CMK (cell line): ENCODE measurements at places on chromosomes 5 and 9.

GRCh38 chr5:80959768-80960442 is at the start of gene RASGRF2:
Gene RASGRF2, plus strand, starts transcription at chr5:80960363. Its CDS starts 376 bp downstream, at chr5:80960739.
- no peak for DNase-seq

DNA sequence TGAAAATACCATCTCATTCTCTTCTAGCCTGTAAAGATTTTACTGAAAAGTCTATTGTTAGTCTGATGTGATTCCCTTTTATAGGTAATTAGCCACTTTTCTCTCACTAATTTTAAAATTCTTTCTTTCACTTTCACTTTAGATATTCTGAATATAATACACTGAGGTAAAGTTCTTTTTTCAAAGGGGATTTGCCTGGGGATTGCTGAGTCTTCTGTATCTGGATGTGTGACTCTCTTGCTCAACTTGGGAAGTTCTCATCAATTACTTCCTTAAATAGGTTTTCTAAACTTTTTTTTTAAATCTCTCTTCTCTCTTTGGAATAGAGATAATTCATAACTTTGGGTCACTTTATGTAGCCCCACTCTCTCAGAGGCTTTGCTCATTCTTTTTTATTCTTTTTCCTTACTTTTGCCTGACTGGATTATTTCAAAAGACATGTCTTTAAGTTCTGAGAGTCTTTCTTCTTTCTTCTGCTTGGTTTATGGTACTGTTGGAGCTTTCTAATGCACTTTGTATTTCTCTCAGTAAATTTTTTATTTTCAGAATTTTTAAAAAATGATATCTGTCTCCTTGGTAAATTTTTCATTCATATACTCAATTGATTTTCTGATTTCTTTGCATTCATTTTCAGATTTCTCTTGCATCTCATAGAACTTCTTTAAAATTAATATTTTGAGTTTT is 55.9 kb upstream of the IL12B start:
- no peak for DNase-seq

DNA sequence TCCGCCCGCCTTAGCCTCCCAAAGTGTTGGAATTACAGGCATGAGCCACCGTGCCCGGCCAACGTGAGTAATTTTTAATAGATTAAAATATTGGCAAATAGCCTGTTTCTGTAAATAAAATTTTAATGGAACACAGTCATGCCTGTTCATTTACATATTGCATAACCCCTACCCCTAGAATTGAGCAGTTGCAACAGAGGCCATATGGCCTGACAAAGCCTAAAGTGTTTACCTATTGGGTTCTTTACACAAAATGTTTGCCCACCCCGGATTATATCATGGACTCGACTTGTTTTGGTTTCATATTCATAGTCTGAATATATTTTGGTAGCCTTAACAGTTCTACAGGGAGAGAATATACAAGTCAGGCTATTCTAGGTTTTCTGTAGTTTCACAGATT is 5.3 kb downstream of the NSA2 start:
- no peak for DNase-seq

DNA sequence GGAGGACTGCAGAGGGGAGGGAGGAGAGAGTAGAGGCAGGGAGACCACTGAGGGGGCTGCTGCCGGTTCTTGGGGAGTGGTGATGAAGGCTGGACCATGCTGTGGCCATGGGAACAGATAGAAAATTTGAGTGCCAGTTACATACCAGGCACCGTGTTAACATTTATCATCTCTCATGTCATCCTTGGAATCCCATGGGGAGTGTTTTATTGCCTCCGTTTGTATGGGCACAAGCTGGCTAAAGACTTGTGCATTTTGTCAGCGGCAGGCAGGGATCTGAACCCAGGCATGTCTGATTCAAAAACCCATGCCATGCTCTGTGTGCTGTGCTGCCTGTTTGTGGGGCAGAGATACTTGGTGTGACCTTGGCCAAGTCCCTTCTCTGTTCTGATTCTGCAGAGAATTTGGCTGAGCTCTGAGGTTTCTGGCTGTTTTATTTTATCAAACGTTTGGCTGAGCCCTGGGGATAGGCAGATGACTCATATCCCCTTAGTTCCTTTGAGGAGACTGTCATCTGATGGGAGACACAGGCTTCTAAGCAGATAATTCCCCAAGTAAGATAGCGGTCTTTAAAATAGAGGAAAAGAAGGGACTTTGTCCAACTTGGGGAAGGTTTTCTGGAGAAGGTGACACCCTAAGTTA is 22.2 kb downstream of the COL27A1 start:
- no peak for DNase-seq

DNA sequence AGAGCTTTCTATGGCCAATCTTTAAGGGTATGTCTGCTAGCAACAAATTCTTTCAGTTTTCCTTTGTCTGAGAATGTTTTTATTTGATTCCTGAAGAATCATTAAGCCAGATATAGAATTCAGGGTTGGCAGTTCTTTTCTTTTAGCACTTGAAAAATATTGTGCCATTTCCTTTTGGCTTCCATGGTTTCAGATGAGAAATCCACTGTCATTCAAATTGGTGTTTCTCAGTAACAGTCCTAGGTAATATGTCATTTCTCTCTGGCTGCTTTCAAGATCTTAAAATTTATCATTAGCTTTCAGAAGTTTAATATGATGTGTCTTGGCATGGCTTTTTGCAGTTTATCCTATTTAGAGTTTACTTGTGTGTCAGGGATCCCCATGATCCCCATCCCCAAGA is 67.7 kb downstream of the TEX10 start:
- no peak for DNase-seq

DNA sequence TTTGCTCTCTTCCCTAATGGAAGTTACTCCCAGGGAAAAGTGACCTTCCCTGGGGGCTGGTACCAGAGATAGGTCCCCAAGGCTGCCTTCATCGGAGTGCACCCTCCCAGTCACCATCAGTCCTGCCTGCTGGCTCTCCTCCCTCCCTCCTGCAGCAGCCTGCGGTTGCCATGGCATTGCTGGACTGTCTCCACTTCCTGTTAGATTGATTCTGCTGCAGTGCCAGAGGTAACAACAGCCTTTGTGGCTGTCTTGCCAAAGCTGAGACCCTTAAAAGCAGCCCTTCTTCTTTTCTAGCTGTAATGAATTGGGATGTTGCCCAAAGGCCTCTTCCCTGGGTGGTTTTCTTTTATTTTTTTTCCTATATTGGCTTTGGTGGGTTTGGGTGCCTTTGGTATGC is 78.1 kb upstream of the PRLR start:
- no peak for DNase-seq

- DNase-seq, result no peak
Measured at GRCh38 chr9:2681981-2682380, 35.3 kb upstream of the KCNV2 start.

DNA sequence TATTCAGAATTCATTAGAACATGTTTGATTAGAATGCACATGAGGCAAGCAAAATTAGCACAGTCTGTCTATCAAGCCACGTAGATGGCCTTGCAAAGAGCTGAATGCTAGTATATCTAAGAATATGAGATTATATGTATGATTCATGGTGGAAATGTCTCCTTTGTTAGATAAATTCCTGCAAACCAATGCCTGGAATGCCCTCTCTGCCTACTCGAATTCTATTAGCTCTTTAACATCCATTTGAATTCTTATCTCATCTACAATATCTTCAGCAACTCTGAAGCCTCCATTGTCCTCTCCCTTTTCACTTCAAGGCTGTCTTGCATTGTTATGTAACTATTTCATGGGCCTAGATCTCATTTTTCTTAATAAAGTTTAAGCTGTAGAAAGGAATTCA is 205.5 kb downstream of the TMC1 start:
- DNase-seq, result no peak

DNA sequence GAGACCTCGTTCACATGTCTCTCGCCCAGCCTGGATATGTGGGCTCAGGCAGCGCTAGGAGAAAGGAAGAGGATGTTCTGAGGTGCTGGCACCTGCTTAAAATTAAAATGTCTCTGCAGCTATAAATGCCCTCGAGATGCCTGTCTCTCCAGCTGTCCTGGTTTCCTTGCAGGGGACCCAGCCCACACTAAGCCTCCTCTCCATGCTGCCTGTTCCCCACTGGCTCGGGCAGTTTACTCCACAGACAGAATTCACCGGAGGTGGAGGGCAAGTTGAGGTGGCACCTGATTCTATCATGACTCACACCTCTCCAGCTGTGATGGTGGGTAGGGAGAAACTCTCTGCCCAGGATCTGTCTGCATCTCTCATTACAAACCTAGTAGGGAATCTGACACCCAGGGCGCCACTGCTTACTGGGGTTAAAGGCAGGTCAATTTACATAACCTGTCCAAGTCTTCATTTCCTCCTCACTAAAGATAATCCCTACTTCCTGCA is 420.9 kb downstream of the SPOCK1 start:
- no peak for DNase-seq

GRCh38 chr5:172942556-172942955 is 16.7 kb upstream of the RPL26L1 start:
- DNase-seq, result no peak

DNA sequence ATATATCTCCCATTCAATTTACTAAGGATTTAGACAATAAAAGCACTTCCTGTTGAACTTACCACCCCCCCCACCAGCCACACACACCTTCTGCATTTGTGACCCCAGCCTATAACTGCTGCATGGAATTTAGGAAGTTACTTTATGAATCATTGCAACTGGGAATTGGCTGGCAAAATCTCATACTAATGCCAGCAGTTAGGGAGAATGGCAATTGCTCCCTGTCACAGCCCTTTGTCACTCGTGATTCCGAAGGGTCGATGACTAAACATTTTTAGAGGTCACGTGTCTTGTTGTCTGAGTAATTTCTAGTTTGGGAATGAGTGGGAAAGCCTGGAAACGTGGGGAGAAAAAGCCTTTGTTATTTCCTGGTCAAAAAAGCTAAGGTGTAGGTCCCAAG is 46.6 kb upstream of the PCA3 start:
- no peak for DNase-seq

GRCh38 chr9:22159586-22159985 is 150.5 kb upstream of the CDKN2B start:
- no peak for DNase-seq

DNA sequence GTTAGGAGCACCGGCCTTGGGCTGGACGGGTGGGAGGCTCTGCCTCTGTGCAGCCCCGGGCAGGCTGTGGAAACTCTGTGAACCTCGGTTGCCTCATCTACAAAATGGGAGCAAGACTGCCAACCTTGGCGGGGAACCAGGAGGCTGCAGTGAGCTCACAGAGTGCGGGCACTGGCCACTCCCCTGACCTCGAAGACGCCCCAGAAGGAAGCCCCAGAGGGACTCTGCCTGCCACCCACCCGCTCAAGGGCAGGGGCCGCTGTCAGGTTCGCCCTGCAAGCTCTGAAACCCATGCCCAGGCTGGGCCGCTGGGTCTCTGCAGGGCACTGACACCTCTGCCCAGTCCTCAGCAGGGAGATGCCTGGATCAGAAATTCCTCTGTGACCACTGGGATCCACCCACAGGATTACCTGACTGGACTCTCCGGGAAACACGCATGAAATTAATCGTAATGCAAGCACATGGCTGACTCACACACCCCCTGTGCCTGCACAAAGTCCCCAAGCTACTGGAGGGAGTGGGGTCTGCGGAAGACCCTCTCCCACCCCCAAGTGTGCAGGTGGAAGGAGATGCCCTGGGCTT is 7.4 kb downstream of the CCDC187 start:
- no peak for DNase-seq

DNA sequence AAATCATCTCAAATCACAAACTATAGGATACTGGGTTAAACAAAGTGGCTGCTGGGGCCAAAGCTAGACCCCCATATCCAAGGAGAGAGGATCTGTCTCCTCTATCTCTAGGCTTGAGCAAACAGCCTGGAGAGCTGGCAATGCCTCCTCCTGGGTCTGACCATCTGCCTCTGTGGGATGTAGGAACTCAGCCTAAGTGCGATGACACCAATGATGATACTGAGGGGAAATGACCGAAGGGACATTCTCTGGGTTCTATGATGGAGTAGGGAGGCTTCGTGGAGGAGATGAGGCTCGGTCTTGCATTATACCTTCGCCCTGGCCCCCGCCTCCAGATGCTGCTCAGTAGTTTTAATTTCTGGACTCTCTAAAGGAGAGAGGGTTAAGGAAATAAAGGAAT is 9.3 kb upstream of the SPATA24 start:
- DNase-seq, result no peak

- no peak for DNase-seq
Measured at GRCh38 chr5:62083247-62083646, 222.8 kb upstream of the KIF2A start.

GRCh38 chr9:98074115-98074990 is 17.8 kb downstream of the NANS start:
- DNase-seq, result no peak

GRCh38 chr5:113434889-113435288 is at the start of gene TSSK1B:
Gene TSSK1B, minus strand, starts transcription at chr5:113434989. Its CDS starts 150 bp downstream, at chr5:113434839.
- DNase-seq, result no peak
